Regular cardiac myocyte (primary cell): ENCODE measurements at places on chromosomes 6 and 20. TPM values are rescaled to one million over a fixed set of nuclear protein-coding genes. Genes with fewer than 3 reads are reported as not detected.

The HLA-DOA gene
- total RNA-seq, result not detected in 2 replicates

The ELOVL5 gene
- total RNA-seq, result 71.0 and 76.1 TPM in 2 replicates

The PBOV1 gene
- total RNA-seq, result not detected in 2 replicates

The EMILIN3 gene
- not detected in 2 replicates for total RNA-seq

The ZSCAN16 gene
- 1.5 and 3.1 TPM in 2 replicates for total RNA-seq

The C6orf47 gene
- total RNA-seq, result 21.9 and 23.4 TPM in 2 replicates

The MC3R gene
- not detected in 2 replicates for total RNA-seq

The PRPF6 gene
- total RNA-seq, result 49.6 and 65.6 TPM in 2 replicates
